Left lung (tissue), 14 donors: ENCODE measurements at places on chromosomes 3 and 15. TPM values are rescaled to one million over a fixed set of nuclear protein-coding genes. Genes with fewer than 3 reads are reported as not detected.

The TF gene
- 3.5 TPM for total RNA-seq

DNA sequence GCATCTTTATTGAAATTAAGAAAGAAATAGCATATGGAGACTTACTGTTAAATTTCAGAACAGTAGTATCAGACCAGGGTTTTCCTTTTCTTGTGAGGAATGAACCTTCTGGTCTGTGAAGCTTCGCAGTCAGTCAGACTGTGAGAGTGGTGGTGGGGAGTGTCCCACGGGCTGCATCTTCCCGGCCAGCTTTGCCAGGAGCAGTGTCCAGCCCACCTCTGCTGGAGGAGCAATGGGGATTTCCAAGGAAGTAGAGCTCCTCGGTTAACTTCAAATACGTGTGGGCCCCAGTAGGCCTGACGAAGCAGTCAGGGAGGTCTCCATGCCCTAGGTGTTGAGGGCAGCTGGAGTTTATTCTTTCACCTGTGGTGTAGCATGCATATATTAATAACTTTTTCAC, 40.9 kb upstream of the FBXL22 start:
- no peak overlapping the region for H3K4me3 ChIP-seq
- H3K4me1 ChIP-seq = peaks cover 23% of the 10 kb centered on the region
- no peaks in the 10 kb centered on the region for H3K27me3 ChIP-seq
- H3K36me3 ChIP-seq = no peaks in the 10 kb centered on the region
- no peak for DNase-seq

The SORD gene
- total RNA-seq = 16.7 TPM

GRCh38 chr15:70324001-70324974, 226.6 kb upstream of the TLE3 start:
- H3K36me3 ChIP-seq = no peaks in the 10 kb centered on the region
- no peaks in the 10 kb centered on the region for H3K27me3 ChIP-seq
- H3K4me1 ChIP-seq = peaks cover 35% of the 10 kb centered on the region
- no peak overlapping the region for H3K4me3 ChIP-seq
- DNase-seq = peak; percentile 84

GRCh38 chr15:72599855-72600464, 54.5 kb upstream of the GOLGA6B start:
- H3K36me3 ChIP-seq = no peaks in the 10 kb centered on the region
- peak; percentile 55 for DNase-seq
- no peaks in the 10 kb centered on the region for H3K27me3 ChIP-seq
- H3K27ac ChIP-seq = no peak overlapping the region

The NR1I2 gene
- total RNA-seq = 0.12 TPM

GRCh38 chr3:164416491-164417222, 661.6 kb downstream of the SI start:
- H3K4me1 ChIP-seq = no peaks in the 10 kb centered on the region
- no peak overlapping the region for H3K4me3 ChIP-seq
- DNase-seq = no peak
- H3K27me3 ChIP-seq = no peaks in the 10 kb centered on the region
- H3K27ac ChIP-seq = no peak overlapping the region

The ACSBG1 gene
- 1.9 TPM for total RNA-seq

- H3K4me1 ChIP-seq = peaks cover 6% of the 10 kb centered on the region
- no peak for DNase-seq
- no peaks in the 10 kb centered on the region for H3K27me3 ChIP-seq
- H3K4me3 ChIP-seq = no peak overlapping the region
- H3K27ac ChIP-seq = no peak overlapping the region
- H3K36me3 ChIP-seq = no peaks in the 10 kb centered on the region
Observed at GRCh38 chr3:186746008-186746407, 28.8 kb downstream of the KNG1 start.

DNA sequence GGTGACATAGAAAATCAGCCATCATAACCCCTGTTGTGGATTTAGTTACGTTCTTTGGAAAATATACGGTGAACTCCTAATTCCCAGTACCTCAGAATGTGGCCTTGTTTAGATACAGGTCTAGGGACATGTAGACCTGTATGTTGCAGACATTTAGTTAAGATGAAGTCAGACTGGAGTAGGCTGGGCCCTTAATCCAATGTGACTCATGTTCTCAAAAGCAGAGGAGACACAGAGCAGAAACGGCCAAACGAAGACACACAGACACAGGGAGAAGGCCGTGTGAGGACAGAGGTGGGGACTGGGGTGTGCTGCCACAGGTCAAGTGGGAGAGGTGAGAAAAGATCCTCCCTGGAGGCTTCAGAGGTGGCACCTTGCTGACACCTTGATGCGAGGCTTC, 119.0 kb upstream of the PROK2 start:
- no peak overlapping the region for H3K27ac ChIP-seq
- H3K36me3 ChIP-seq = no peaks in the 10 kb centered on the region
- peaks cover 47% of the 10 kb centered on the region for H3K4me1 ChIP-seq
- peaks cover 47% of the 10 kb centered on the region for H3K27me3 ChIP-seq
- DNase-seq = no peak
- no peak overlapping the region for H3K4me3 ChIP-seq

The SLC28A2 gene
- total RNA-seq = not detected

The ARPC4 gene
- total RNA-seq = 193 TPM

GRCh38 chr15:62847900-62848489, 194.6 kb upstream of the TPM1 start:
- H3K27ac ChIP-seq = no peak overlapping the region
- peak; percentile 45 for DNase-seq
- no peak overlapping the region for H3K4me3 ChIP-seq
- no peaks in the 10 kb centered on the region for H3K36me3 ChIP-seq
- peaks cover 9% of the 10 kb centered on the region for H3K4me1 ChIP-seq
- H3K27me3 ChIP-seq = no peaks in the 10 kb centered on the region

- DNase-seq = no peak
- no peaks in the 10 kb centered on the region for H3K27me3 ChIP-seq
- peaks cover 6% of the 10 kb centered on the region for H3K4me1 ChIP-seq
- H3K4me3 ChIP-seq = no peak overlapping the region
- no peaks in the 10 kb centered on the region for H3K36me3 ChIP-seq
Observed at GRCh38 chr3:169554611-169555010, 108.9 kb downstream of the MECOM start.

GRCh38 chr3:71657831-71658530, 67.2 kb downstream of the EIF4E3 start:
- H3K27me3 ChIP-seq = no peaks in the 10 kb centered on the region
- no peaks in the 10 kb centered on the region for H3K36me3 ChIP-seq
- peaks cover 9% of the 10 kb centered on the region for H3K4me1 ChIP-seq
- H3K27ac ChIP-seq = no peak overlapping the region
- no peak for DNase-seq

- H3K4me3 ChIP-seq = no peak overlapping the region
- H3K36me3 ChIP-seq = no peaks in the 10 kb centered on the region
- no peaks in the 10 kb centered on the region for H3K4me1 ChIP-seq
- no peaks in the 10 kb centered on the region for H3K27me3 ChIP-seq
Observed at GRCh38 chr3:39413691-39414420, 7.3 kb downstream of the RPSA start.
